Activated CD4-positive, alpha-beta T cell treated with anti-CD3 and anti-CD28 coated beads for 36 hours (primary cell): ENCODE measurements at places on chromosomes 2 and 18. TPM values are rescaled to one million over a fixed set of nuclear protein-coding genes. Genes with fewer than 3 reads are reported as not detected.

The KYNU gene
- total RNA-seq: not detected

- no peak overlapping the region for H3K4me3 ChIP-seq
- H3K4me1 ChIP-seq: no peaks in the 10 kb centered on the region
- DNase-seq: no peak
- no peaks in the 10 kb centered on the region for H3K27me3 ChIP-seq
- H3K36me3 ChIP-seq: no peaks in the 10 kb centered on the region
- H3K27ac ChIP-seq: no peak overlapping the region
Observed at GRCh38 chr2:64398516-64399129, 55.3 kb upstream of the LGALSL start.

The RNF103 gene
- 10.0 TPM for total RNA-seq

DNA sequence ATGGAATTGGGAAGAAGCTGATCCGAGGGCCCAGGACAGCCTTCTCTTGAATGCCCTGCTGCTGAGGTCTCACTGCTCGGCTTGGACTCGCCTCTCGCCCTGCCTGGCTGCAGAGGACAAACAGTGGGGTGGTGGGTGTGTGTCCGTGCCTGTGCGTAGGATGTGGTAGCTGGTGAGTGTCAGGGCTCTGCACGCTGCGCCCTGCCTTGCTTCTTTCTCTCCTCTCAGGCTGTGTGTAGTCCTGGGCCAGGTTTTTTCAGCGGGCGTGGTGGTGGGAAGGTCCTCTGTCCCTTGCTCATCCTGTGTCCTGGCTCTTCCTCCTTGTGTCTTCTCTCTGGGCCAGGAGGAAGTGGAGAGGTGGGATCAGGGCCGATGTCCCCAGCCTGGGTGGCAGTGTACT, 44.8 kb downstream of the RRM2 start:
- no peak for DNase-seq
- H3K4me3 ChIP-seq: no peak overlapping the region
- H3K27me3 ChIP-seq: no peaks in the 10 kb centered on the region
- H3K4me1 ChIP-seq: no peaks in the 10 kb centered on the region
- no peak overlapping the region for H3K27ac ChIP-seq

- no peak overlapping the region for H3K4me3 ChIP-seq
- no peaks in the 10 kb centered on the region for H3K27me3 ChIP-seq
- no peak overlapping the region for H3K27ac ChIP-seq
- H3K36me3 ChIP-seq: peaks cover 25% of the 10 kb centered on the region
- DNase-seq: peak; percentile 57
Observed at GRCh38 chr18:9575558-9575957, 38.8 kb downstream of the PPP4R1 start.

- no peak overlapping the region for H3K4me3 ChIP-seq
- peaks cover 12% of the 10 kb centered on the region for H3K27me3 ChIP-seq
- H3K4me1 ChIP-seq: no peaks in the 10 kb centered on the region
- no peaks in the 10 kb centered on the region for H3K36me3 ChIP-seq
- no peak for DNase-seq
Observed at GRCh38 chr18:36692371-36692770, 136.4 kb downstream of the TPGS2 start.

GRCh38 chr2:116133381-116133942, 1681.0 kb upstream of the DDX18 start:
- DNase-seq: no peak
- no peaks in the 10 kb centered on the region for H3K36me3 ChIP-seq
- no peak overlapping the region for H3K27ac ChIP-seq

DNA sequence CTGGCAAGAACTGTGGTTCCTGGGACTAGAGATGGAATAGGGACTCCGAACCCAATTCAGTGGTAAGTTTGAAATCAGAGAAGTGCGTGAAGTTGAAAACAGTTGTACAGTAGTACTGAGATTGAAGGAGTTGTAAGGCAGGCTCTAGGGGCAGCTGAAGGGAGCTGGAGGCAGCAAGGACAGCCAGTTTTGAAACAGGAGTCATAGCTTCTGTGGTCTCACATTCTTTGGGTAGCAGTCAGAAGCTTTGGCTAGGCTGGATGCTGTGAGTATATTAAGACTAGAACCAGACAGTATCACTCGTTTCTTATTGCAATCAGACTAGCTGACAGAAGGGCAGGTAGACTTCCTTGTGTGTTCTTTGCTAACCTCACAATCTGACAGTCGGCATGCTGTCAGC, 64.5 kb upstream of the ADAM23 start:
- no peaks in the 10 kb centered on the region for H3K4me1 ChIP-seq
- no peak for DNase-seq
- H3K27me3 ChIP-seq: peaks cover 12% of the 10 kb centered on the region
- H3K36me3 ChIP-seq: peaks cover 2% of the 10 kb centered on the region

GRCh38 chr2:170816504-170817092, at the start of gene GAD1:
Gene GAD1 (plus strand): TSS chr2:170816887. CDS start chr2:170818592, 1,705 bp downstream.
- peak; percentile 87 for DNase-seq
- peaks cover 69% of the 10 kb centered on the region for H3K27me3 ChIP-seq
- peaks cover 50% of the 10 kb centered on the region for H3K4me1 ChIP-seq
- no peaks in the 10 kb centered on the region for H3K36me3 ChIP-seq
- H3K4me3 ChIP-seq: peak within 1 kb of the TSS; percentile 70

- no peaks in the 10 kb centered on the region for H3K27me3 ChIP-seq
- H3K27ac ChIP-seq: no peak overlapping the region
- peaks cover 11% of the 10 kb centered on the region for H3K4me1 ChIP-seq
- H3K36me3 ChIP-seq: peaks cover 50% of the 10 kb centered on the region
- H3K4me3 ChIP-seq: no peak overlapping the region
- DNase-seq: no peak
Observed at GRCh38 chr2:222582928-222583327, 73.0 kb downstream of the FARSB start.

- H3K4me3 ChIP-seq: no peak overlapping the region
- H3K36me3 ChIP-seq: no peaks in the 10 kb centered on the region
- H3K4me1 ChIP-seq: no peaks in the 10 kb centered on the region
- no peak for DNase-seq
- no peaks in the 10 kb centered on the region for H3K27me3 ChIP-seq
Observed at GRCh38 chr2:187079901-187080300, 230.9 kb upstream of the ZSWIM2 start.

GRCh38 chr2:233656443-233656842, 15.3 kb upstream of the UGT1A9 start:
- H3K4me1 ChIP-seq: no peaks in the 10 kb centered on the region
- H3K27me3 ChIP-seq: peaks cover 18% of the 10 kb centered on the region
- peak; percentile 16 for DNase-seq

GRCh38 chr2:175887776-175888175, 114.3 kb downstream of the LNPK start:
- no peaks in the 10 kb centered on the region for H3K4me1 ChIP-seq
- peaks cover 13% of the 10 kb centered on the region for H3K27me3 ChIP-seq
- no peak overlapping the region for H3K4me3 ChIP-seq
- no peak for DNase-seq
- H3K36me3 ChIP-seq: no peaks in the 10 kb centered on the region

The SLC5A7 gene
- total RNA-seq: not detected

The KCNK3 gene
- not detected for total RNA-seq

DNA sequence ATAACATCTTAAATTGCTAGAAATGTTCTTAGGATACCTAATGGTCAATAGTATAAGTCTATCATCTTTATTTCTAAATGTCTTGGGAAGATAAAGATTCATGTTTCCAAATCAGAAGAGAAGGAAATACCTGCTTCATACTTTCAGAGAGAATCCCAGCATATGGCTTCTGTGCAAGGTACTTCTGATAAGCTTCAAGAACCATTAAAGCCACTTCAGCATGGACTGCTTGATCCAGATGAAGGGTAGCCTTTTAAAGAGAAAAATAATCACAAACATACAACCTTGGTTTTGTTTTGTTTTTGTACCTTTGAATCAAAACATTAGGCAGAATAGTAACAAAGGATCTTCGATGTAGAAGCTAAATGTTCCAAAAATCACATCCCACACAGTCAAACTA, 44.0 kb downstream of the EPG5 start:
- no peak overlapping the region for H3K27ac ChIP-seq
- H3K27me3 ChIP-seq: no peaks in the 10 kb centered on the region
- H3K36me3 ChIP-seq: peaks cover 40% of the 10 kb centered on the region
- no peak overlapping the region for H3K4me3 ChIP-seq
- H3K4me1 ChIP-seq: peaks cover 15% of the 10 kb centered on the region

GRCh38 chr2:27920148-27920885, 29.8 kb downstream of the BABAM2 start:
- DNase-seq: no peak
- no peaks in the 10 kb centered on the region for H3K27me3 ChIP-seq
- H3K27ac ChIP-seq: peak overlapping the region; percentile 48
- no peak overlapping the region for H3K4me3 ChIP-seq
- peaks cover 20% of the 10 kb centered on the region for H3K4me1 ChIP-seq

The DSEL gene
- total RNA-seq: 0.09 TPM

The G6PC2 gene
- total RNA-seq: not detected

The CFC1 gene
- not detected for total RNA-seq

The SERPINB3 gene
- total RNA-seq: not detected

The FBXO41 gene
- 29.5 TPM for total RNA-seq

GRCh38 chr18:36078751-36079529, 11.6 kb upstream of the RPRD1A start:
- H3K27me3 ChIP-seq: peaks cover 3% of the 10 kb centered on the region
- no peak overlapping the region for H3K27ac ChIP-seq
- H3K4me3 ChIP-seq: no peak overlapping the region
- H3K4me1 ChIP-seq: peaks cover 4% of the 10 kb centered on the region
- H3K36me3 ChIP-seq: no peaks in the 10 kb centered on the region

- H3K27me3 ChIP-seq: peaks cover 8% of the 10 kb centered on the region
- peak overlapping the region; percentile 94 for H3K27ac ChIP-seq
- DNase-seq: peak; percentile 81
- H3K4me1 ChIP-seq: peaks cover 50% of the 10 kb centered on the region
- peaks cover 23% of the 10 kb centered on the region for H3K36me3 ChIP-seq
Observed at GRCh38 chr2:156333951-156334495, 1.5 kb upstream of the NR4A2 start.

DNA sequence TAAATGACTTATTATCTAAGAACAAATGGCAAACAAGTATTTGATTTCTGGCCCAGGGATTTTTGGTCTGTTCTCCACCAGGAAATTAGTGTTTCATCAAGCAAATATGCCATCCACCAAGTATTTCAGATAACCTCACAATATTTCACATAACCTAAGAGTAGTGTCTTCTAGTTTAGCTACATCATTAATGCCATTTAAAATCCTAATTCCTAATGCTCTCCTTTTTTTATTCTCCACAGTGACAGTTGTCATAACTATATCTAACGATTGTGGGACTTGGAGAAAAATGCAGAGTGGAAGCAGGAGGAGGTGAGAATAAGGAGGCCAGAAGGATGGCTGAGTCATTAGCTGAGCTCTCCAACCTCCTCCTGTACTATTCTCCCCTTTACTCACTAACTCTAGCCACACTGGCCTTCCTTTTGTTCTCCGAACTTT, 58.5 kb upstream of the CTLA4 start:
- peaks cover 11% of the 10 kb centered on the region for H3K36me3 ChIP-seq
- H3K27me3 ChIP-seq: no peaks in the 10 kb centered on the region
- H3K4me3 ChIP-seq: no peak overlapping the region
- DNase-seq: no peak

DNA sequence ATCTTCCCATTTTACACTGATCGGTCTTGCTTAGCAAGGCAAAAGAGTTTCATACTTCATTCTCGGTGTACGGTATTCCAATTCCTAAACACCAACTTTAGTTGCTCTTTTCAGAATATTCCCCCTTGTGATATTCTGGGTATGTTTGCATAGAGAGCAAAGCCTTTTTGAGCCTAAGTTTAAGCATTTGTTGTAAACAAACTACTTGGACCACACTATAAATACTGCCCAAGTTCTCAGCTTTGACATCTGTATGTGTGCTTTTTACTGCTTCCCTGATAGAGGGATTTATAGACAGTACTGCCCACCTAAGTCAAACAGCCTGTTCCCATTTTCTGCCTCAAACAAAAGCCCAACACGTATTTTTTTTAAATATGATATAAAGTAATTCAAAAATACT, 36.9 kb downstream of the CCBE1 start:
- no peak overlapping the region for H3K27ac ChIP-seq
- peaks cover 4% of the 10 kb centered on the region for H3K27me3 ChIP-seq
- no peaks in the 10 kb centered on the region for H3K36me3 ChIP-seq

DNA sequence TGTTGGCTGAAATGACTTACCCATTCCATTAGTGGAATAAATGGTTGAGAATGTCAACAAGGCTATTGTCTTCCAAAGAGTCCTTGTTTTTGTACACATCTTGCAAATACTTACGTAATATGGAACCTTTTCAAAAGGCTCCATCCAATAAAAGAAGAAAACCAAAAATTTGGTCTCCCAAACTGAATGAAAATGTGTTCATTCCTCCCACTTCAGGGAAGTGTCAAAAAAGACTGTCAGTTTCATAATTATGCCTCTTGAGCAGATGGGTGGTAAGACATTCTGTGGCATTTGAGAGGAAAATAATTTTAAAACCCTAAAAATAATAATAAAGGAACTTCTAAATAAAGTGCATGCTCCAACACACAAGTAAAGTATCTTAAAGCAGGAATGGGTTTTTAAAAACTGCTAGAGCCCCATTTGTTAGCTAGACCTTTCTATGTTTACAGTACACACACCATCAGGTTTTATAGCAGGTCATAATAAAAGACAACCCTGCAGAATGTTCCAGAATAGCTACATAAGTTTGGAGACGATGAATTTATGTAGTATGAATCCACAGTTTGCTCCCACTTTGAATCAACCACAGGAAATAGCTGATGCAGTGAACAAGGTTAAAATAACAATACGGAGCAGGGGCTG, 843.7 kb downstream of the LRRTM4 start:
- H3K27ac ChIP-seq: no peak overlapping the region
- H3K36me3 ChIP-seq: no peaks in the 10 kb centered on the region
- H3K27me3 ChIP-seq: no peaks in the 10 kb centered on the region
- no peak for DNase-seq

DNA sequence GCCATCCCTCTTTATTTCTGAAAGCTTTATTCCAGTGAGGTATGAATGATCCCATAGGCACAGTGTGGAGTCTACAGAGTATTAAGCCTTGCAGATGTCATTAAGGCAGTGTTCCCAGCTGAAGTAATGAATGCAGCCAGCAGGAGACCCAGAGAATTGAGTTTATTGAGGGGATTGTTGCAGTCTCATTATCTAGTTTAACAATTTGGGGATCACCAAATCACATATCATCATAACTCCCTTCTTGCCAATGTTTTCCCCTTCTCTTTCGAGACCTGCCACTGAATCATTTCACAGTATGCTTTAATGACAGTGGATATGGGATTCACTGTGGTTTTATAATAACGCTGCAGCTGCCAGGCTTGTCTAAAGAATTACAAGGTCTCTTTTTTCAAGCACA, 249.3 kb upstream of the FSHR start:
- no peak overlapping the region for H3K4me3 ChIP-seq
- H3K27ac ChIP-seq: no peak overlapping the region
- H3K4me1 ChIP-seq: no peaks in the 10 kb centered on the region
- no peaks in the 10 kb centered on the region for H3K27me3 ChIP-seq
- no peak for DNase-seq

- H3K36me3 ChIP-seq: no peaks in the 10 kb centered on the region
- H3K4me3 ChIP-seq: no peak overlapping the region
- no peak for DNase-seq
- peak overlapping the region; percentile 6 for H3K27ac ChIP-seq
Observed at GRCh38 chr2:9637330-9637729, 6.5 kb upstream of the YWHAQ start.

GRCh38 chr2:44838116-44838790, 103.2 kb upstream of the SIX3 start:
- peaks cover 29% of the 10 kb centered on the region for H3K4me1 ChIP-seq
- no peak overlapping the region for H3K4me3 ChIP-seq
- no peak overlapping the region for H3K27ac ChIP-seq
- DNase-seq: no peak
- H3K36me3 ChIP-seq: no peaks in the 10 kb centered on the region
